Activated T-cell treated with anti-CD3 and anti-CD28 coated beads for 4 hours (primary cell): ENCODE measurements at places on chromosomes 12 and 14.

GRCh38 chr14:105363847-105364708 is 34.3 kb upstream of the TEX22 start:
- DNase-seq: peak; percentile 20

DNA sequence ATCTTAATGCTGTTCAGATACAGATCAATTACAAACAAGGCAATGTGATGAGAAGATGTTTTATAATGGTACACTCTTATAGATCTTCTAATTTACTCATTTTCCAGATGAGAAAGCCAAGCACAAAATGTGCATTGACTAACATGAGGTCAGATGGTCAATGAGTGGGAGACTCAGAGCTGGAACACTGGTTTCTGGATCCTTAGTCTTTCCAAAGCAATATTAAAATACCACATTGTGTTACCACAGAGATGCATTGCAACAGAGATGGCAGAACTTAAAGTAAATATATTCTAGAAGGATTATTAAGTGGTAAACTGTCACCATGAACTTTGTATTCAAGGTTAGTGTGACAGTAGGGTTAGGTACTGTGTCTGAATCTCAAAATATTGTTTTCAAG is 113.6 kb downstream of the SLC15A5 start:
- no peak for DNase-seq

DNA sequence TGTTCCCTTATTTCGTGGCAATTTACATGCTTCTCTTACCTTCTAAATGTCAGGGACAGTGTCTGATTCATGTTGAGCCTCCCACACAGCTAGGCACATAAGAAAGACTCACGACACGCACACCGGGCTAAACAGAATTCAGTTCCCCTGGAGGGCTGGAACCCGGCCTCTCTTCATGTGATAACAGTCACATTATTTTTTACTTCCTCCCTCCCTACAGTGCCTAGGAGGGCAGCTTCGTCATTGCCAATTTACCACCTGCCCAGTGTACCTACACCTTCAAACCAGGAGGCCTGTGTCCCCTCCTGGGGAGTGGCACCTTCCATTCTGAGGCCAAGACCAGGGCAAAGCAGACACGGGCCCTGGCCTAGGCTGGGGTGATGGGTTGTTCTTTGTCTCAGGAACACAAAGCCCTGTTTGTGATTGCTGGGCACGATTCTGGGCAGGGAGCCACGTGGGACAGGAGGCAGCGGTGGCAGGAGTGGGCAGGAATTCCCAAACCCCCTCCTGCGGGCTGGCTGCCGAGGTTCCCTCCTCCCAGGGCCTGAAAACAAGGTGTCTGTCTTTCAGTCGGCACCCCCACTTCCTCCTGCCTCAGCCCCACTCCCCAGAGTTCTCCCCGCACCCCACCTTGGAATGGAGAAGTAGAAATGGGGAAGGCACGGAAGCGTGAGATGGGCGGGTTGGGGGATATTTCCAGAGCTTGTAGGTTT is 6.8 kb upstream of the RASAL1 start:
- no peak for DNase-seq

- no peak for DNase-seq
Observed at GRCh38 chr12:123576611-123577010, 7.7 kb upstream of the TMED2 start.

GRCh38 chr12:55644591-55644990 is 7.9 kb downstream of the OR10P1 start:
- DNase-seq: no peak

- no peak for DNase-seq
Observed at GRCh38 chr12:24848941-24849477, 99.9 kb downstream of the BCAT1 start.
